ENCODE measurements at places on chromosomes 2 and 18.

DNA sequence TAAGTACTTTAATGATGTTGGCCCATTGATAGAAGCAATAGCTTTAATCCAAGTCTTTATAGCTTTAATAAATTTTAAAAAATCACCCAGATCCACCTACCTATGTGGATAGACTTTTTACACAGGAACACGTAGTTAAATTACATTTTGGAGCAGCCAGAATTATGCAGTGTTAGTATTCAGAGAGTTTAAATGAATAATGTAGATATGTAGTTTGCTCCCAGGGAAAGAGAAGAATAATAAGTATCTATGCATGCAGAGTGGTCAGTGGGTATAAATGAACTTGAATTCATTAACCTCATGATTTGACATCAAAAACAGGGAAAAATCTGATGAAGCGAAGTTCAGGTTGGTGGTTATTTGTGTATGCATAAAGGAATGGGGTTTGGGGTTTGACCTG, 146.3 kb downstream of the CERS6 start:
- DNase-seq = no peak

DNA sequence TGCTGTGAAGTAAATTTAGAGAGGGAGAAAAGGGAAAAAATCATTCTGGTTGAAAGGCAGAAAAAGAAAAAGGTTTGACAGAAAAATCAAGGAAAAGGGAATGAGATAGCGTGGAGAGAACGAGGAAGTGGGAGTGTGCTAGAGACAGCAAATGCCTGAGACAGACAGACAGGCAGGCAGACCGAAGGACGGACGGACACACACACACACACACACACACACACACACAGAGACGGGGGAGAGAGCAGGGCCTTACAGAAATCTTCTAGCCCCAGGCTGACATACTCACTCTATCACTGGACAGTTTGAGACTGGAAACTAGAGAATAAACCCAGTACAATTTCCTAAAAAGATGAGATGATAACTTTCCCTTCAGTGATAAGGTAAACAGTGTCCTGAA, 238.4 kb downstream of the ZNF521 start:
- DNase-seq = no peak

DNA sequence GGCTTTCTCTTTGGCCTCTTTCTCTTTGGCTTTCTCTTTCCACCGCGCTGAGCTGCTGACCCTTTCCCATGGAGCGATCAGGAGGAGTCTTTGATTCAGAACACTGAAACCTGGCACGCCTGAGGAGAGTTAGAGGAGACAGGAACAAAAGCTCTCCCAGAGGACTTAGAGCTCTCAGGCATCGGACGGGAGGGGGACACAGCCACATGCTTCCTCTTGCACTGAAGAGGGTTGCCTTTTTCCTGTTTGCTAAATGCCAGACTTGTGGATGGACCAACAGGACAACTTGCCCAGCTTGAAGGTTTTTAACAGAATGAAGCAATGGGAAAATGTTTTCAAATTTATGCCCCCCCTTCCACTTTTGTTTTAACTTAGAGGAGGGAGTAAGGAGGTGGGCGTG, 3.6 kb upstream of the PTPN18 start:
- DNase-seq = no peak

- no peak for DNase-seq
Measured at GRCh38 chr2:219508971-219509779, 5.1 kb upstream of the ASIC4 start.

DNA sequence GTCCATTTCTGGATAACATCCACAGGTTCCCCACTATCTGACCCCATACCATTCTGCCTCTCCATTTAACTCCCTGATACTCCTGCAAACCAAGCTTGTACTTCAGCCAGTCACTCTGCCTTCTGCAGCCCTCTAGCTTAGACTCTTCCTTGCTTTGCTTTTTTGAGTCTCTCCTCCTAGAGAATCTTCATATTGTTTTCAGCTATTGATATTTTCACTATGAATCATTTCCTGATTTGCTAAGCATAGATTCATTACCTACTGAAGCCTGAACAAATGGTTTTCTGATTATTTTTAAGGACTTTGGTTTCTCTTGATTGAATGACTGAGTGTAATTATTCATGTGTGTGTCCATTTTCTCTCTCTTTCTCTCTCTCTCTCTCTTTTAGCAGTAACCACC, 2102.3 kb upstream of the CELF4 start:
- peak; percentile 66 for DNase-seq

DNA sequence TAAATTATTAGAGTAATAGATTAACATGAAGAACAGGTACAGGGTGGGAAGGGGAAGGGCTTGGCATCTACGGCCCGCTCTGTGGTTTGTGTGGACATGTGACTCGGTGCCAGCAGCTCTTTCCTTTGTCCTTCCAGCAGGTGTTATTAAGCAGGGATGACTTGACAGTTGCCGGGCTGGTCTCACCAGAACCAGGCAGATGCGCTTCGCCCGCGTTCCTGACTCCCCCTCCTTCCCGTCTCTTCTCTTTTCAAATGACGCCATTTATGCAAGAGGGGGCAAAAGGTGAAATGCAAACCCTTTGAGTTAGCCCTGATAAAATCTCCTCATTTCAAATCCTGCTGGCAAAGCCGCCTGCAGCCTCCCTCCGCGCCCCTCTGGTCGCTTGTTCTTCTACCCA, 38.9 kb upstream of the MGAT4A start:
- DNase-seq = no peak

DNA sequence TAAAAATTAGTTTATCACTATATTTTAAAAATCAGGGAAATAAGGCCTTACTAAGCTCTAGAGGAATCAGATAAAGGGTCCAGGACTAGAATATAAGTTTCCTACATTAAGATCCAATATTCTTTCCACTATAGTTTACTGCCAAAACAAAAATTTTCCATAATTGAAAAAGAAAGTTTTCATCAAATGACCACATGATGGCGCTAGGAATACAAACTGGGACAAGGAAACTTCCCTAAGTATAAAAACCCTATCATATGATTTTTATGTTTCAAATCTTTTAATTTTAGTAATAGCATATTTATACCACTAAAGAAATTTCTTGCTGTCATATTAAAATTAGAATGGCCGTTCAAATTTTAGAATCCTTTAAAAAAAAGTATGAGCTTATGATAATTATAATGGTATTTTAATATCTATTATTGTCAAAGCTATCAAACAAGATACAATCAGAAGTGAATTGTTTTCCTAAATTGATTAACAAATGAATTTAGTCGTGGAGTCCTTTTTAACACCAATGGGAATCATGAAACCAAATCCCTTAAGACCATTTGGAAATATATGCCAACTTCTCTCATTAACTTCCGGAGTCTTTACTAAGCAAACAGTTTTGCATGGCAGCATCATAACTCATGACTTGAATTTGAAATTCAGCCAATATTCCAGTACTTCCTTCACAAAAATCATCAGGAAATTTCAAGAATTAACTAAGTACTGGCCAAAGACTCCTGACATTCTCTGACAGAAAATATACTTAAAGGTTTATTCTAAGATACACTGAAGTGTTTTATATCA, 70.3 kb downstream of the SCN1A start:
- DNase-seq = peak; percentile 6

GRCh38 chr18:27845897-27846296, 331.0 kb downstream of the CDH2 start:
- no peak for DNase-seq

DNA sequence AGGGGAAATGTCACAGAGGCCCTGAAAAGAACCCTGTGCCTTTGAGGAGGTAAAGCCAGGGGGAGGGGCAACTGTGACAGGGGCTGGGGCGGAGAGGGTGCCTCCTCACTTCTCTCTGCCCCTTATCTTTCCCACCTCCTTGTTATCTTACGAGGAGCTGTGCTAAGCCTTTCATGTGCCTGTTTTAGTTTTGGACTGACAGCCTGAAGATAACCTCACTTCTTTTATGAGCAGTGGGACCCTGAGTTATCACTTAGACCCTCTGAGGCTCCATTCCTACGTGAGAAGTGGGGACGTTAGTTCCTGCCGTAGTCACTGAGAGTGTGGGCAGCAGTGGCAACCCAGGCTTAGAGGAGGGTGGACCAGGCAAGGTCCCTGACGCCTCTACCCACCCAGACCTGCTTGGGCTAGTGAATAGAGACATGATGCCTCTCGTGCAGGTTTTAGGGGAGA, 39.5 kb upstream of the LBH start:
- DNase-seq = no peak

- DNase-seq = peak; percentile 84
Measured at GRCh38 chr2:231713730-231714638, 5.7 kb downstream of the PTMA start.

DNA sequence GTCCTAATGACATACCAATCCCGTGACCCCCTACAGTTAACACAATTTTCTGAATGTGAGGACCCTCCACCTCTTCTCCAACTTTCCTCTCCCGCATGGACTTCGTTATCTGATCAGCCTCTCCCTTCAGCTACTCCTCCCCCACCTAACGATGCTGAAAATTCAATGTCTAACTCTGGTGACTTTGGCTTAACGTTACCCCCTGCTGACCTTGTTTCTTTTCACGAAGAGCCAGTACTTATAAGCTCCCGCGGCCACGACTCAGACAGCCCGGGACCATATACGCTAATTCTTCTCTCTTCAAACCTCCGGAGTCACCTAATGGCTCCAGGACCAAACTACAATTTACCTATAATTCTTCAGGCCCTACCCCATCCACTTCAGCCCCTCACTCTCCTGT, 29.2 kb downstream of the VPS54 start:
- no peak for DNase-seq

- no peak for DNase-seq
Measured at GRCh38 chr2:204931562-204931961, 386.3 kb downstream of the PARD3B start.

- no peak for DNase-seq
Measured at GRCh38 chr2:2243666-2244065, 87.4 kb downstream of the MYT1L start.

GRCh38 chr2:42113452-42113851, 55.7 kb upstream of the EML4 start:
- no peak for DNase-seq

GRCh38 chr18:21408681-21409080, 166.6 kb downstream of the GREB1L start:
- DNase-seq = no peak

GRCh38 chr2:12479065-12479601, 237.6 kb upstream of the TRIB2 start:
- no peak for DNase-seq

DNA sequence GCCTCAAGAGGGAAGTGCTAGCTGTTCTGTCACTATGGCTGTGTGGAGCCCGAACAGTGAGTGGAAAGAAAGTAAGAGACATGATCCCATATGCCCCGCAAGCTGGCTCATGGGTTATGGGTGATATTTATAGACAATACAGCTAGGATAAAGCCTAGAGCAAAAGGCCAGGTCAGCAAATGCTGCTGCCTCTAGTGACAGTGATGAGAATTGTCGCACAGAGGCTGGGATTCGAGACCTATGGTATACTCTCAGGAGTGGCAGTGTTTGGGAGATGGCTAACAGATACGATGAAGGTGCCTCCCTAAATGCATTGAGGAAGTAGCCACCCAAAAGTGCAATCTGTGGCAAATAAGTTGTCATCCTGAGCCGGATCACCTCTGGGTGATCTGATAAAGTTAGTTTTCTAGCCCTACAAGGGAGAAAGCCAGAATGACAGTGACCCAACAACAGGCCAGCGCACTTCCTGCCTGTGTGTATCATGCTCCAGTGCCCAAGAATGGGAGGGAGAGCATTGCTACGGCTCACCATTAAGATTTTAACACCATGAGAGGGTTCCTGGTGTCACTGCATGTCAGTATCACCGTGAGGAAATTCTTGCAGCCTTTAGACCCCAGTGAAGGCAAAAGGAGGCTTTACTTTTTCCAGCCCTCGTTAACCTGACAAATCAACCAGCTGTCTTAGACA, 92.2 kb upstream of the TGFA start:
- peak; percentile 21 for DNase-seq

- DNase-seq = peak; percentile 61
Measured at GRCh38 chr2:150410809-150411208, 76.7 kb downstream of the RND3 start.

- no peak for DNase-seq
Measured at GRCh38 chr2:150459281-150459680, 28.2 kb downstream of the RND3 start.

DNA sequence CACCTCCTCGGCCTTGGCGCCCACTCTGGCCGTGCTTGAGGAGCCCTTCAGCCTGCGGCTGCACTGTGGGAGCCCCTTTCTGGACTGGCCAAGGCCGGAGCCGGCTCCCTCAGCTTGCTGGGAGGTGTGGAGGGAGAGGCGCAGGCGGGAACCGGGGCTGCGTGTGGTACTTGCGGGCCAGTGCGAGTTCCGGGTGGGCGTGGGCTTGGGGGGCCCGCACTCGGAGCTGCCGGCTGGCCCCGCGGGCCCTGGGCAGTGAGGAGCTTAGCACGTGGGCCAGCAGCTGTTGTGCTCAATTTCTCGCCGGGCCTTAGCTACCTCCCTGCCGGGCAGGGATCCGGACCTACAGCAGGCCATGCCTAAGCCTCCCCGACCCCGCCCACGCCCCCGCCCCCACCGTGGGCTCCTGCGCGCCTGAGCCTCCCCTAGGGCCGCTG, 25.3 kb upstream of the TNP1 start:
- DNase-seq = no peak

DNA sequence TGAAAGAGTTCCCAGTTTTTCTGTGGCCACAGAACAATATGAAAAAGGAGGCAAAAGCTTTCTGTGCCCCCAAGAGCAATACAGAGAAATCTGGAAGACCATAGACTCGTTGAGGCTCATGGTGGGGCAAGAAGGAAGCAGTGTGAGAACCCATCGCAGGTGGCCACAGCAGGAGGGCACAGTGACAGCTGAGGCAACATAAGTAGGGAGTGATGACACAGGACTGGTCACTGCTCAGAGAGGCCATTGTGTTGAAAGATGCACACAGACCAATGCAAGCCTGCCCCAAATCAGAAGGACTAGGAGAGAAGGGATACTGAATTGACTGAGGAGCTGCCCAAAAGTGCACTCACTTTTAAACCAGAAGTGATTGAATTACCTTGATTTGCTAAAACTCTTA, 483.6 kb downstream of the EPHA4 start:
- no peak for DNase-seq

DNA sequence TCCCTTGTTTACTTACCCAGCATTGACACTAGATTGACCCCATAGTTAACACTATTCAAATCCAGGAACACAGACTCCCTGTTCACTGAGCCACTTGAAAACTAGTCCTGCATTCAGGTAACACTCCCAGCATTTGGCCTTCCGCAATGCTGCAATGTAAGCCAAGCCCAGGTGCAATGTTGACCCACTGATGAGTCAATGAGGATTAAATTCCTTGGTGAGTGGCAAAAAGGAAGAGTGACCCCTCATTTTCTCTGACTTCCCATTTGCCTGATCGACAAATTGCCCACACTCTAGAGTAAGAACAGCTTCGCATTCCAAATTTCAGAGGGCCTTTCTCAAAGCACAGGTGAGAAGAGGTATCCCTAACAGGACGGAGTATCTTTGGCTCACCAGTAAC, 251.9 kb downstream of the FBXO15 start:
- DNase-seq = no peak

DNA sequence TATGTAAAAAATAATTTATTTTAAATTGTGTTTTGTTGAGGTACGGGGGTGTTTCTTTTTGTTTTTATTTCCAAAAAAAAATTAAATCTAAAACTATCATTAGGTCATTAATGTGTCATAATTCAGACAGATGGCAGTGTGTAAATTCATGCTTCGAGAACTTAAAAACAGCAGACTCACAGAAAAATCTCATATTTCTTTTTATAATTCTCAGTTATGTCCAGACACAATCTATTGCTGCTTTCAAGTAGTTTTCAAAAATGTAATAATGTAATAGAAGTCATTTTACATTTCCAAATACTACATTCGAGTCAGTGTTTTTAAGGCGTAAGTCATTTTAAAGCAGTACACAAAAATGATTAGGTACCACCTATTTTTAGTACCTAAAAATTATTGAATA, 14.3 kb downstream of the IKZF2 start:
- DNase-seq = no peak

GRCh38 chr18:45617284-45617683, 2.0 kb downstream of the SLC14A2 start:
- peak; percentile 89 for DNase-seq
